ENCODE measurements at places on chromosomes 7 and 10.

DNA sequence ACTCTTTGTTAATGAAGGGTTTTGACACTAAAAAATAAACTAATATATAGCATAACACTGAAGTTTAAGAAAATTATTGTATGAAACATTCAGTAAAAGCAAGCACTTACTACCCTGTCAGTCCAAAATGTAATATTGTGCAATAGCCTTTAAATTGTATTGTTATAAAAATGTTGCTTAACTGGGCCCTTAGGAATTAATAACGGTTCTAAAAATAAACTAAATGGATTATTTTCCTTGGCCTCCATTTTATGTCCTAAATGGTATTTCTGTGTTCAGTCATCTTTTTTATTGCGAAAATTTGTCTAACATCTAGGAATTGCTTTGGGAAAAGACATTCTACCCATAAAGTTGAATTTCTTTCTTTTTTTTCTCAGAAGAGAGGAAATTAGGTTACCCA is 49.0 kb upstream of the ABI1 start:
- no peak for DNase-seq

DNA sequence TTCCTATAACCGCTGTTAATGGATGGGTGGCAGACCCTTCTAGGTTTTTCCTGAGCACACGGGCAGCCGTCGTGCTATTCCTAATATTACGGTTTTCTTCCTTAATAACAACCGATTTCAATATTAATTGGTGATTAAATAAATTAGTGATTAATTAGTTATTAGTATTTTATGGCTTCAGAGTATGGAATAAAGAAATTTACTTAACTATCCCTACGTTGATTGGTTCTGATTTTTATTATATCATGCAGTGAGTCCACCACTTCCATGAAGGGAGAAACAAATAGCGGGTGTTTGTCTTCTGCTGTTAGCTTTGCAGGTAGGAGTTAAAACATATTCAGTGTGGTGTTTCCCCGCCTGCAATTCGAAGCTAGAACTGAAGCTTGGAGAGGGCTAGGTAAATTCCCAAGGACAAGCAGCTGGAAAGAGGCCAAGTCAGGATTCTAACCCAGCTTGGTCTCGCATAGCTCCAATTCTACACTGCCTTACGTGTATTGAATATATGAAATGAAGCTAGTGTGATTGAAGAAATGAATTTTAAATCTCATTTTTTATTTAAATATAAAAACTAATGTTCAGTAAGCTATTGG is 928 bp upstream of the CSTF2T start:
- DNase-seq, result no peak

DNA sequence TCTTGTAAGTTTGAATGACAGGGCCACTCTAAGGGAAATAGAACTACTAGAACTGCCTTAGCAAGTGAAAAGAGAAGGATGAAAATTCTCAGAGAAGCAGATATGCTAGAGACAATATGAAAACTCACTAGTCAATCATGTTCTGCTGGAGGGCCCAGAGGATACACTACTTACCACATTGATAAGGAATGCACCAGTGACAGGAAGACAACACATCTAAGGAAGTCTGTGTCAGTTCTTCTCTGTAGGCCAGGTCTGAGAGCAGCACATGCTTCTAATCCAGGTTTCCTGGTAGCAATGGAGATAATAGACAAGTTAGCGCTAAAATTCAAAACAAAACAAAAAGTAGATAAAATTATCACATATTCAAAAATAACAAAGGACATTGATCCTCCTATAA is 235.2 kb upstream of the AKR1E2 start:
- DNase-seq, result no peak

DNA sequence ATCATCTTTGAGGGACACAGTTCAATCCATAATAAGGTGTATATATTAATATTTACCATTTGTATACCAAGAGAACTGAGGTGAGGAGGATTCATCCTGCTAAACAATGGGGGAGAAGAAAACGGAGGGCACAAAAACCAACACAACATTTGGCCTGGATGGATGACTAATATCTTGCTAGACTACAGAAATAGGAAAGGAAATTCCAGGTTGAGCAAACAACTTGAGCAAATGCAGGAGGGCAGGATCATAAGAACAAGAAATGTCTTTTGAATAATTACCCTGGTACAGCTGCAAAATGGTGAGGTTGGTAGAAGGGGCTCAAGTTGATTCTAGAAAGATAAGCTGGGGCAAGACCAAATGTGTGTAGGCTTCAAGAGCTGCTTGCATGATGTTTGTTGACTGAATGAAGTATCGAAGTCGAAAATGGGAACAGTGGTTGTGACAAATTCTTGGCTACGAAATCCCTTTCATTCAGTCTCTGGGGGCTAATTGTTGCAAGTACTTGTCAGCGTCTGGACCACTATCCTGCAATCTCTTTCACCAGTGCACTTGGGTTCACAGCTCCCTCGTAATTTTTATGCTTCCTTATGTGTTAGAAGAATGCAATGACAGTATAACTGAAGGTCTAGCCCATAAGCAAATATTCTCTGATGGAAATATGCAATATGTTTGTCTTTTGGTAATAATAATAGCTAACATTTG is 176.2 kb downstream of the PTEN start:
- DNase-seq, result no peak

DNA sequence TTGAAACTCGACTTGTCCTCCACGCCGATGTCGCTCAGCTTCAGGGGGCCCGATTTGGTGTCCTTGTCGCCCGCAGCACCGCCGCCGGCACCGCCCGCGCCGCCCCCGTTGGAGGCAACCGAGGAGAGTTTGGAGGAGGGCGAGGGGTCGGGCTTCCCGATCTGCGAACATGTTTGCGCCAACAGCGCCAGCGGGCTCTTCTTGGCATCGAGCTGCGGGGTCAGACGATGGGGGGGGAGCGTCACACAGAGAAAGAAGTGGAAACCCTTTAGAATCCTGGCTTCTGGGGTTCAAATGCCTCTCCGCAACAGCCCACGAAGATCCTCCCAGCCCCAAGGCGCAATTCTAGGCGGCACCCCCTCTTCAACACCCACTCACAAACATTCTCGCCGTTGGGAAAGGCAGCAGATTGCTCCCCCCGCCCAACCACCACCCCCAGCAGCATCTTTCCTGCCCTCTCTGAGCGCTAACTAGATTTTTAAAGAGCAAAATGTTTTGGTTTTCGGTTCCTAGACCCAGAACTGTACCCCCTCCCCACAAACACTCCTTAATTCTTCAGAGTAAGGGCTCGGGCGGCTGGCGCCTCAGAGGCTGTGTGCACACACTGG is 1.3 kb downstream of the ZNF503 start:
- DNase-seq, result peak; percentile 58

DNA sequence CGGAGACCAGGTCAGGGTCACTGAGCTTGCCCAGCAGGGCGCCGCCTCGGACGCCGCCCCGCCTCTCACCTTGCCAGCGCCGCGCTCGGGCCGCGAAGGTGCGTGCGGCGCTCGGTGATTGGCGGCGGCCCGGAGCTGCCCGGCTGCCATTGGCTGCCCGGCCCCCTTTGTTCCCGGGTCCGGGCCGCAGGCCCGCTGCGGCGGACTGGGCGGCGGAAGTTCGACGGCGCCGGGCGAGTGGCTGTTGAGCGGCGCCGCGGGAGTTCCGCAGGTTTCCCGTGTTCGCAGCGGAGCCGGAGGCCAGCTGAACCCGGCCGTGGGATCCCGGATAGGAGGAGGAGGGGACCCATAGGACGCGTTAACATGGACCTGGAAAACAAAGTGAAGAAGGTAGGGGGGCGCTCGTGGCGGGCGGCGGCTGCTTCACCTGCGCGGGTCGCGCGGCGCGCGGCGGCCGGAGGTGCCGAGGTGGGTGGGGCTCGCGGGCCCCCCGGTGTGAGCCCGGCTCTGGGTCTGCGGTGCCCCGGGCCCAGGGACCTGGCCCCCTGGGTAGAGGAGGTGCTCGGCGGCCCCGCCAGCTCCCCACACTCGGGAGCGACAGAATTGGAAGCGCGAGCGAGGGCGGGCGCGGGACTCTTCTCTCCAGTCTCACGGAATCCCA is at the start of gene TES:
TSS of gene TES (plus strand) at position 195 of the 661 bp plus-strand sequence. CDS start at position 364, 169 bp downstream.
- peak; percentile 59 for DNase-seq

Data from MG63 (cell line).